CD4-positive, alpha-beta T cell (primary cell): ENCODE measurements at places on chromosomes 7 and 10.

GRCh38 chr10:28020993-28021982 lies 22.4 kb upstream of the ODAD2 start:
- H3K27me3 ChIP-seq, result peaks cover 16% of the 10 kb centered on the region
- no peak for DNase-seq
- no peak overlapping the region for H3K4me3 ChIP-seq
- no peaks in the 10 kb centered on the region for H3K4me1 ChIP-seq
- H3K36me3 ChIP-seq, result no peaks in the 10 kb centered on the region

DNA sequence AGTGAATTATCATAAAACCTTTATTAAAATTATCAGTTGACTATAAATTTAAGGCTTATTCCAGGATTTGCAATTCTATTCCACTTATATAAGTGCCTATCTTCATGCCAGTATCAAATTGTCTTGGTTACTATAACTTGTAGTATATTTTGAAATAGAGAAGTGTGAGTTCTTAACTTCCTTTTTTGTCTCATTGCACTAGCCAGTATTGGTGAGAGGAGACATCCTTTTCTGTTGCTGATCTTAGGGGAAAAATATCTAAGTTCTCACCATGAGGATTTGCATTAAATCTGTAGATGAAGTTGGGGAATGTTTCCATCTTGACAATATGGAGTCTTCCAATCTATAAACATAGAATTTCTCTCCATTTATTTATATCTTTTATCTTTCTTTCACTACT lies 104.2 kb upstream of the MKI67 start:
- no peaks in the 10 kb centered on the region for H3K36me3 ChIP-seq
- H3K4me1 ChIP-seq, result no peaks in the 10 kb centered on the region
- H3K27me3 ChIP-seq, result no peaks in the 10 kb centered on the region

GRCh38 chr7:74056096-74056915 lies 27.3 kb upstream of the LIMK1 start:
- DNase-seq, result no peak
- H3K27ac ChIP-seq, result no peak overlapping the region
- H3K4me1 ChIP-seq, result no peaks in the 10 kb centered on the region

GRCh38 chr7:130758429-130759056 lies 24.5 kb upstream of the KLF14 start:
- no peaks in the 10 kb centered on the region for H3K4me1 ChIP-seq
- H3K27ac ChIP-seq, result no peak overlapping the region
- H3K36me3 ChIP-seq, result no peaks in the 10 kb centered on the region
- peak; percentile 71 for DNase-seq
- no peak overlapping the region for H3K4me3 ChIP-seq

DNA sequence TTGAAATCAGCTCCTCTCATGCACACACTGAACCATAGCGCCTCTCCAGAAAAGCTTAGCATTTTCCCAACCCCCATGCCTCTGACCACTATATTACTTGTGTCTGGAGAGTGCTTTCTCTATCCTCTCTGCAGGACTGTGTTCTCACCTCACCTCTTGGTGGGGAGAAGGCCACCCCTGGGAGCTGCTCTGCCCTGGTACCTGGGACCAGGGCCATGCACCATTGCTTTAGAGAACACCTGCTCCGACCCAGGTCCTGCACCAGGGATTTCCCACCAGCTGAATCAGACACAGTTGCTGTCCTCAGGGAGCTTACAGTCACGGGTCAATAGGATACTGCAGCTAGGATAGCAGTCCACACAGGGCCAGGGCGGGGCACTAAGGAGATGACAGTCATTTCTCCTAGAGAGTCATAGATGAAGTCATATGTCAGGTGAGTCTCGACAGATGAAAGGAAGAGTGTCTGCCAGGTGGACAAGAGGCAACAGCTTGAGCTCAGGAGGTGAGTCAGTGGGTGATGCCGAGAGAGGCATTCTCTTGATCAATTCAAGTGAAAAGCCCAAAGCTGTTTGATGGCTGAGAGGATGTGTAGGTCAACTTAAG lies 619 bp upstream of the LMTK2 start:
- peaks cover 22% of the 10 kb centered on the region for H3K4me1 ChIP-seq
- H3K27ac ChIP-seq, result no peak overlapping the region
- H3K4me3 ChIP-seq, result no peak overlapping the region
- peaks cover 3% of the 10 kb centered on the region for H3K27me3 ChIP-seq

DNA sequence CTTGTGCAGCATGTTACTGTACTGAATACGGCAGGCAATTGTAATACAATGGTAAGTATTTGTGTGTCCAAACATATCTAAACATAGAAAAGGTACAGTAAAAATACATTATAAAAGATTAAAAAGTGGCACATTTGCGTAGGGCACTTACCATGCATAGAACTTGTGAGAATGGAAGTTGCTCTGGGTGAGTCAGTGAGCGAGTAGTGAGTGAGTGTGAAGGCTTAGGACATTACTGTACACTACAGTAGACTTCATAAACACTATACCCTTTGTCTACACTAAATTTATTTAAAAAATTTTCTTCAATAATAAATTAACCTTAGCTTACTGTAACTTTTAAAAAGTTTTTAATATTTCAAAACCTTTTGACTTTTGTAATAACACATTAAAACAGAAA lies 37.5 kb downstream of the BPGM start:
- H3K27me3 ChIP-seq, result no peaks in the 10 kb centered on the region
- H3K4me3 ChIP-seq, result no peak overlapping the region
- DNase-seq, result no peak
- H3K27ac ChIP-seq, result no peak overlapping the region
- no peaks in the 10 kb centered on the region for H3K4me1 ChIP-seq
